ENCODE measurements at places on chromosomes 1 and 21.

DNA sequence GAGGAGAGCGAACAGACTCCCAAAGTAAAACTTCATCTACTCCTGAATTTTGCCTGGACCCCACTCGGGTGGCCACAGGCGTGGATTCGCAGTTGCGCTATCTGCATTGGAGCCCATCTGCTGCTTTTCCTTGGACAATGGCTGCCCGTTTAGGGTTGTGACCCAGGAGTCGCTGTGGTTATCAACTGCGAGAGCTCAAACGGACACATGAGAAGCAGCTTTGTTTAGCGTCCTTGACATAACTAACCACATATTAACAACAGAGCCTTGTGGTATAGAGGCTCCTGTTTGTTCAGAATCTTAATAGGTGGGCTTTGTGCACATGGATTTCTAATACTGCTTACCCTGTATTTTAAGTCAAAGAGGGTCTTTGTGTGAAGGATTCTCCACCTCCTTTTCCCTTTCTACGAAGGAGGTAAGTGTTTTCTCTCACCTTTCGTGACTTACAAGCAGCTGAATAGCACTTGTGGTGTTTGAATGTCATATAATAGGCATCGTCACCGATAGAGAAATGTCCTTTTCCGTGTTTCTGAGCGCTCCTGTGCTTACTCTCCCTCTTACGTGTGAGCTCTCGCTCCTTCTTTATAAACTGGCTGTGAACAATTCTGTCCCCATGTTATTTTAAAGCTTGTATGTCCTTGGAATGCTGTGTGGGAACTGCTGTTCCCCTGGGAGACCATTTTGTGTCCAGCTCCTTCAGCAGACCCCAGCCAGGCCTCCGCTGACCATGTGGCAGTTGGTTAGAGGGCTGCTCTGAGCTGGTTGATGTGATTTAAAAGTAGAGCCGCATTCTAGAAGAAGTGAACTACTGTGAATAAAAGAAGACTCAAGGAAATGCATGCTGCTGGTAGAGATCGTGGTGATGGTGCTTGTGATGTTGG is 441.4 kb downstream of the RPS6KC1 start:
- DNase-seq: no peak

DNA sequence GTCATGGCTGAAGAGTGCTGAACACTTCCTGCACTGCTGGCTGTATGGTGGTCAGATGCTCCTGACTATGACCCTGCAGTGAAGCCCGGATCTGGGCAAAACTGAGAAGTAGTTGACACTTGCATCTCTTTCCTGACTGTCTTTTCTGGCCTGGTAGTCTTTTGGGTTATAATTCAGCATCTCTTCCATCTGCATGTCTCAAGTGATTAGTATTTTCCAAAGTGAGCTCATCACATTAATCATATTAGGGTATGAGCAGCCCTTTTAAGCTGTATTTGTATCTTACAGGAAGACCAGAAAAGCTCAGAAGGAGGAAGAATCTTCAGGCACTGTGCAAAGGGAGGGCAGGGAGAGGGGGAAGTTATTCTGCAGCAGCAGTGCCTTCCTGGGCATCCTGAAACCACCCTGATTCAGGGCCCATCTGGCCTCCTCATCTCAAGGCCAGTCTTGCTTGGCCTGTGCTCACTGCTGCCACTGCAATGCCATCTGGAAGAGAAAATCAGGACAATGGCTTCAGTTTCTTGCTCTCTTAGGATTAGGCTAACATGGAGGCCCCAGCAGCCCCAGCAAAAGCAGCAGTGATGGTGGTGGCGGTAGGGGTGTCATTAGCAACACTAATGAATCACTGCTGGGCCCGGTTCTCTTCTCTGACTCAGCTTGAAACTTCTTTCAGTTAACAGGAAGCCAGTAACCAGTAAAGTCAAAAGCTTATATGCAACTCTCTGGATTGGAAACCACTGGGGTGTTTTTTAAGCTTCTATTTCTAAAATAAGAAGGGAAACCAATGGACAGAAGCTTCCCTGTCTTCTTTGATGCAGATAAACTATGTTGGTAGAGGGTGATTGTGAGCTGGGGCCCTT is 63.3 kb upstream of the WDR26 start:
- no peak for DNase-seq

- DNase-seq: no peak
Measured at GRCh38 chr1:82946096-82946605, 1052.8 kb downstream of the TTLL7 start.

- no peak for DNase-seq
Measured at GRCh38 chr1:8009043-8010002, 16.8 kb downstream of the ERRFI1 start.

Measured in sciatic nerve (tissue), 2 donors.